Kasumi-1 (cell line): ENCODE measurements at places on chromosomes 4 and X.

DNA sequence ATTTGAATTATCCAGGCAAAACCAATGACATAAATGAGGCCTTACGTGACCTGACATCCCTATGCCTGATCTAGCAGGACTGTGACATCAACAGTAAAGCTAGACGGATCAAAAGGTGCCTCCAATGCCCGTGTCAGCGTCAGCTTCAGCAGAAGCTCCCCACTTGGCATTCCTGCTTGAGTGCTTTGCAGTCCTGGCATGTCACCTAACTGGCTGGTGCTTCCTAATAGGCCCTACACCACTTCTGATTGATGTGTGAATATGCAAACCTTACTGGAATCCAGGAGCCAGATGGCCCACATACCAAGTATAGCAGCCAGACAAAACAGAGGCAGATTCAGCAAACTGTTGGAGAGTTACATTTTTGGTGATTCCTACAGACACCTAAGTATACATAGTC, 224.2 kb downstream of the DMD start:
- DNase-seq, result no peak

DNA sequence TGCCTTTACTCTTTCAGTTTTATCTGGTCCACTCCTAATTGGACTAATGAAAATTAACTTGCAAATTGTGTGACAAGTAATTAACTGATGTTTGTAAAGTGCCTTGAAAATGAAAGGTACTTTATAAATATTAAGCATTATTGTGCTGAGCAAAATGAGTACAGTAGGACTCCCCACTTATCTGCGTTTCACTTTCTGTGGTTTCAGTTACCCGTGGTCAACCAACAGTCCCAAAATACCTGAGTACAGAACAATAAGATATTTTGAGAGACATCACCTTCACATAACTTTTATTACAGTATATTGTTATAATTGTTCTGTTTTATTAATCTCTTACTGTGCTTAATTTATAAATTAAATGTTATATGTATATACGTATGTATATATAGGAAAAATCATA, 27.4 kb upstream of the JADE3 start:
- DNase-seq, result no peak

DNA sequence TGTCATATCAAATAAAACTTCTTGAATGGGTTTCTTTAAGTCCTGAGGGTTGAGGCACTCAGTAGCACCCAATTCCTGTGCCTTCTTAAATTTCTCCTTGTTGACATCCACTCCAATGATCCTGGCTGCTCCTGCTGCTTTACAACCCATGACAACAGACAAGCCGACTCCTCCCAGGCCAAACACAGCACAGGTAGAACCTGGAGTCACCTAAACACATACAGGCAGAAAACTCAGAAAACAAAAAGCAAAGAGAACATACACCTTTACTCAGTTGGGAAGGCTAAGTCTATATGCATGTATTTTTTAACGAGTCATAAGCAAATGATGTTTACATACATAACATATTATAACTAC, 10.3 kb downstream of the ADH6 start:
- no peak for DNase-seq

DNA sequence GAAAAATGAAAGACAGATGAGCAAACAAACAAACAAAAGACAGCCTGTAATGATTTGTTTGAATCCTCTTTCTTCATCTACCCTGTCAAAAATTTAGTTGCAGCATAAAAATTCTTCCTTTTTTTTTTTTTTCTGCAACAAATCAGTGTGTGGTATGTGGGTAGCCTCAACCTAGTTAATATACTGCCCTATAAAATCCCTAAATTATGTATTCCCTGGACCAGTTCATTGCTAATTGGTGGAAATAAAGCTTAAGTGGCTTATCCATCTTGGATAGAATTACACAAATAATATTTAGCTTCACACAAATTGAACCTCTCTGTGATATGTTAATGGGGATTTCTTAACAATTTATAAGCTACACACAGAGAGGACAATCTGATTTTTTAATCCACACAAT, 208.4 kb downstream of the NDST4 start:
- no peak for DNase-seq

- DNase-seq, result no peak
Observed at GRCh38 chr4:125382995-125383394, 68.2 kb downstream of the FAT4 start.
